RCC 7860 (cell line): ENCODE measurements at places on chromosomes 7 and 10.

GRCh38 chr10:23951841-23952240 is 257.1 kb upstream of the KIAA1217 start:
- DNase-seq = no peak

DNA sequence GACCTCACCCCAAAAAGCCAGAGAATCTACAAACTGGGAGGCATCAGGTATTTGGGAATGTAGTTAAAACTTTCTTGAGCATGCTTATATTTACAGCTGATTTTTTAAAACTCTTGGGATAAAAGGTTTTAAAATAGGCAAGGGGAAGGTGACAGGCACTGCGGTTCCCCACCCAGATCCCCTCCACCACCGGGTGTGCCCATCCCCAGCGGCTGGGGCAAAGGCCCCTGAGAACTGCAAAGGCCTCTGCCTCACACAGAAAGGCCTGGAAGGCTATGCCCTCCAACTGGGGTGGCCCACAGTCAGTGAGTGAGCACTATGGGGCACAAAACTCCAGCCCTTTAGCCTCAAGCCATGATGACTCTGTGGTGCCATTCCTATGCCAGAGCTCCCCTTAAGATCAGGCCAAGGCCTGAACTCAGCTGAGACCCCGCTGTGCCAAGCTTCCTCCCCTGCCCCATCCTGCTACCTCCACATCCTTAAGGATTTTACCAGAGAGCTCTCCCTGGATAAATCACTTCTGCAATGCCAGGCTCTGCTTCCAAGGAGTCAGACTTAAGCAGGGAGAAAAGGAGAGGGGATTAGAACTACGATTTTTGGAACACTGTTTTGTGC is 299.1 kb downstream of the GRID1 start:
- no peak for DNase-seq

- no peak for DNase-seq
Observed at GRCh38 chr10:70579234-70580002, 23.1 kb downstream of the PRF1 start.

GRCh38 chr7:133102276-133103060 is 20.6 kb upstream of the CHCHD3 start:
- DNase-seq = no peak

- DNase-seq = no peak
Observed at GRCh38 chr10:79409726-79410085, 35.7 kb downstream of the ZCCHC24 start.

DNA sequence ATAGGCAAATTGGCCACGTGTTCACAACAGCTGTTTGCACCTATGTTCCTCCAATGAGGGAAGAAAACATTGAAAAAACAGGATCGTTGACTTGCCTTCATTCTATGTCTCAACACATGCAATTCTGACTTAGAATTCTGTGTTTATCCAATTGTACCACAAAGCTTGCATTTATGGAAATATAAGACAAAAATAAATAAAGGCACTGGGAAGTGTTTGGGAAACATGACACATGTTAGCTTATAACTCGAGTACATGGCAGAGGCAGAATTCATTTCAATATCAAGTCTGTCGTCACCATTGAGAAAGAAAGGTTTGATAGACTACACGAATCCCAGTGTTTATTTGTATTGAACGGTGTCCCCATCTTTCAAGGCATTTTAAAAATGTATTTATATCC is 291.2 kb downstream of the AHR start:
- no peak for DNase-seq

DNA sequence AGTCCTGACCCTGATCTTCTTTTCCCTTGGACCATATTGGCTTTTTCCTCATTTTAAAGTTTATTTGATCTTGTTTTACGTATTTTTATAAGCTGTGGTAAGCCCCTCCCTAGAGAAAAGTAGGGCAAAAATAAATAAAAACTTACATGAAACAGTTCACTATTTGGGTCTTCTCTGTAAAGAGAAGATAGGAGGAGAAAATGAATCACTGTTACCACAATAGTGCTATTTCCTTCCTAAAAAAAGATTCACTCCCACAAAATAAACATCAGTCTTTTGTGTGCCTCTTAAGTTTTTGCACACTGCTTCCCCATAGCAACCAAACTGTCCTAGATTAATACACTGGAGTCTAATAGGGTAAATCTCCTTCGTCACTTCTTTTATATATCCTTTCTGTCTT is 1.4 kb upstream of the SVIL start:
- peak; percentile 34 for DNase-seq

DNA sequence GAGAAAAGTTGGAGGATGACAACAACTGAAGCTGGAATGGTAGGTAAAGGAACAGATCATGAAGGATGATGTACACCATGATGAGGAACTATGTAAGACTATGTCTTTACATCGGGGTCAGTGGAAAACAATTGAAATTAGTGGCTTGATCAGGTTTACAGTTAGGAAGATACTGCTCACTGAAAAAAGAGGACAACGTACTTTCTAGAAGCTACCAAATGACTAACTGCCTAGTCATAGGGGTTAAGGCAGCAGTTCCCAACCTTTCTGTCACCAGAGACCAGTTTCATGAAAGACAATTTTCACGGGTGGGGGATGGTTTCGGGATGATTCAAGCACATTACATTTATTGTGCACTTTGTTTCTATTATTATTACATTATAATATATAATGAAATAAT is 91.6 kb upstream of the ANKRD1 start:
- DNase-seq = no peak

GRCh38 chr7:4958477-4959301 is at the start of gene MMD2:
TSS of gene MMD2 (minus strand) at chr7:4959187. CDS start at chr7:4959017, 170 bp downstream.
- DNase-seq = no peak

DNA sequence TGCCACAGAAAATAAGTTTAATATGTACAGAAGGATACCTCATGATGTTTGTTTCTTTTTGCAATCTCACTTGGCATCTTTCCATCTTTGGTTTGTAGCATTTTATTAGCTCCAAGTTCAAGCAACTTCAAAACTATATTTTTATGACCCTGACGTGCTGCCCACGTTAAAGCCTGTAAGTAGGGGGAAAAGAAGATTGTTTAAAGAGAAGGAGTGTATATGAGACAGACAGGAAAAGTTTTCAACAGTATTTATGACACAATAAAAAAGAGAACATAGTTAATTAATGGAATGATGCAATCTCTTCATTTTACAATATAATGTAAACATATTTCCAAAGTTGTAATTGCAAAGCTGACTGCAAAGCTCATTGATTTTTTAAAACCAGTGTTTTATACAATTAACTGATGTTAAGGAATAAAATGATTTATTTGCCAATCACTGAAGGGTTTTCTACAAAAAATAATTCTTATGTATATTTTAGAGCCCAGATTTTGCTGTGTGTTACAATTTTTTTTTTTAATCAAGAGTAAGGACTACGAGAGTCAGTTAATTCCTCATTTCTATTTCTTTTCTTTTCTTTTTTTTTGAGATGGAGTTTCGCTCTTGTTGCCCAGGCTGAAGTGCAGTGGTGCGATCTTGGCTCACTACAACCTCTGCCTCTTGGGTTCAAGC is 42.5 kb downstream of the ASZ1 start:
- DNase-seq = no peak

DNA sequence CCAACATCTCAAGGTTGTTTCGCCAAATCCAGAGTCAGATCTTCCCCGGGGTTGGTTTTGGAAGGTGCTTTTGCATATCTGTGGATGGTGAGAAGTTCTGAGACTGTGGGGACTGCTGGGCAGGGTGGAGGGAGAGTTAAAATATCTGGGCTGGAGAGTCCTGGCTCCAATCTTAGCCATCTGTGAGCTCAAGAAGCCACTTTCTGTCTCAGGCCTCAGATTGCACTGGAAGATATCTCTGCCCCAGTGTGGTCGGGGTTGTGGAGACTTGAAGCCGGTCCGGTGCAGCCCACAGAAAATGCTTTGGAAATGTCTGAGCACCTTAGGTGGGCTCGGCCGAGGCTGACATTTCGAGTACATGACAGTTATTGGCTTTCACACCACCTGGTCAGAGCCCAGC is 72.2 kb upstream of the SFMBT2 start:
- DNase-seq = no peak

GRCh38 chr7:73483171-73483570 is 38.9 kb downstream of the BAZ1B start:
- no peak for DNase-seq

GRCh38 chr10:64316416-64316815 is 795.2 kb downstream of the REEP3 start:
- no peak for DNase-seq

DNA sequence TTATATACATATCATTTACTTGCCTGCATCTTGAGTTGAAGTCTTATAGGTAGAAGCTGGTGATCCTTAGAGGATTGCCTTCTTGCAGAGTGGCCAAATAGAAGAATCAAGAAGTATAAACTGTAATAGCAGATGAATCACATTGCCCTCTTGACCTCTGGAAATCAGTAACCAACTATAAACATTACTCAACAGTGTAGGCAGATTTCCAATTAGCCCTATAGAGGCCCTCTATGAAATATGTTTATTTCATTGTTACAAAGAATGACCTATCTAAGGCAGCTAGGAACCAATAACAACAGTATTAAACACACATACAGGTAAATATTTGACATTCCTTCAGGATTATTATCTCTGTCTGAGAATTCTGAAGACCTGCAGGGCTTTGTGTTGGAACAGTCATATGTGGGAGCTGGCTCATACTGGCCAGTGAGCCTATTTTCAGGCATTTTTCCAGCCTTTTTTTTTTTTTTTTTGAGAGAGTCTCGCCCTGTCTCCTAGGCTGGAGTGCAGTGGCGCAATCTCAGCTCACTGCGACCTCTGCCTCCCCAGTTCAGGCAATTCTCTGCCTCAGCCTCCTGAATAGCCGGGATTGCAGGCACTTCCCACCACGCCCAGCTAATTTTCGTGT is 7.2 kb upstream of the SRI start:
- DNase-seq = peak; percentile 98

- DNase-seq = peak; percentile 81
Observed at GRCh38 chr10:14429043-14429700, 98.4 kb upstream of the FRMD4A start.

GRCh38 chr10:90958781-90959180 is 37.9 kb upstream of the ANKRD1 start:
- no peak for DNase-seq

DNA sequence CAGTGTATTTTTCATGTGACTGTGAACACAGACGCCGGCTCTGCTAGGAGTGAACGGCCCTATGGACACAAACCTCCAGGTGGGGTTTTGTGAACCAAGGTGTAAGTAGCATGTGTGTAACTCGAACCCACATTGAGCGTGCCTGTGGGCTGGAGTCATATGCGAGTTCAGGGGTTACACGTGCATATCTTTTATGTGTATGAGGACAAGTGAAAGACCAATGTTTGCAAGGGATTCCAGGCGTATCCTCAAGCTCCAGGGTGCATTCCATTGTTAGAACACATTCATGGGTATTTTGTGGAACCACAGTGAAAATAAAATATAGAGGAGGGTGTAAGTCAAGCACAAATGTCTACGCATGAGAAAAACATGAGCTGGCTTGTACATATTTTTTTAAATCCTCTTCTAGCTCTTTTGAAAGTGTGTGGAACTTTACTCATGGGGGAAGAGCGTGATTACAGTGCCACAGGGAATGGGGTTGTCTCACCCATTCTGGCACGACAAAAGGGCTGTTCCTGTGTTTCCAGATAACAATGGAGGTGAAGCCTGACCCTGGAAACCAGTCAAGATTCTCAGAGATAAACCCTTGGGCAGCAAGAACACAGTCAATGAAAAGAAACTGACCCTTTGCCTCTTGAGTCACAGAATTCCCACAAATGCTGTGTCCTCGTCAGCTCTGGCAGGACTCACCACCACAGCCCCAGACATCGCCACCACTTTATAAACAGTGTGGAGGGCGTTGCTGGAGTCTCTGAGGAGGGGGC is 37.0 kb upstream of the GOT1 start:
- DNase-seq = no peak

DNA sequence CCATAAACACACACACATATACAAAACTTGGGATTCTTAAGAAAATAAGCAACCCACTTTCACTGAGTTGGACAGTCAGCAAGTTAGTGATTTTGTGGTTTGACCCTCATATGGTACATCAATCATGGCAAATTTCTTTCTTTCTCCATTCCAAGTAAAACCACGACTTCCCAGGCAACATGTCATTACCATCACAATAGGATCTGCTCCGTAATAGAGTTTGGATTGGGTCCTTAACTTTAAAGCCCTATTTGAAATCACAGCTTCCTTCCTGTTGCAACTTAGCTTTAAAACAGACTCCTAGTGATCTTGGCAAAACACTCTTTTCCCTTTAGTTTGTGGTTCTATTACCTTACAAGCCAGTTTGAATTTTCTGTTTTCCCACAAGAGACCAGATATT is 483.6 kb downstream of the INHBA start:
- DNase-seq = peak; percentile 43

- DNase-seq = no peak
Observed at GRCh38 chr7:5657901-5658300, 123.6 kb downstream of the RNF216 start.

DNA sequence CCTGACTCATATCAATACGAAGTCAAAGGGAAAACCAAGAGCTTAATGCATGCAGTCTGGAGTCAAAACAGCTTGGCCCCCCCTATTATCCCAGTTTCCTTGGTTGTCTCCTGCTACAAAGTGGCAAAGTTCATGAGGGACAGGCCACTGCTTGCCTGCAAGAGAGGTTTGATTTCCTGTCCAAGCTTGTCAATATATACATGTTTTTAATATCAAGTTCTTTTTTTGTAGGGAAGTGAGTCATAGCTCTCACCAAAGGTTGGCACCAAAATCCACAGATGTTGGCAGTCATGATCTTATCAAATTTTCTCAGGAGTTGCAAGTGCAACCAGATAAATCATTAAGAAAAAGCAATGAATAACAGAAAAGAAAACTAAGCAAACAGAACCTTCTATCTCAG is 176.8 kb downstream of the COBL start:
- no peak for DNase-seq

DNA sequence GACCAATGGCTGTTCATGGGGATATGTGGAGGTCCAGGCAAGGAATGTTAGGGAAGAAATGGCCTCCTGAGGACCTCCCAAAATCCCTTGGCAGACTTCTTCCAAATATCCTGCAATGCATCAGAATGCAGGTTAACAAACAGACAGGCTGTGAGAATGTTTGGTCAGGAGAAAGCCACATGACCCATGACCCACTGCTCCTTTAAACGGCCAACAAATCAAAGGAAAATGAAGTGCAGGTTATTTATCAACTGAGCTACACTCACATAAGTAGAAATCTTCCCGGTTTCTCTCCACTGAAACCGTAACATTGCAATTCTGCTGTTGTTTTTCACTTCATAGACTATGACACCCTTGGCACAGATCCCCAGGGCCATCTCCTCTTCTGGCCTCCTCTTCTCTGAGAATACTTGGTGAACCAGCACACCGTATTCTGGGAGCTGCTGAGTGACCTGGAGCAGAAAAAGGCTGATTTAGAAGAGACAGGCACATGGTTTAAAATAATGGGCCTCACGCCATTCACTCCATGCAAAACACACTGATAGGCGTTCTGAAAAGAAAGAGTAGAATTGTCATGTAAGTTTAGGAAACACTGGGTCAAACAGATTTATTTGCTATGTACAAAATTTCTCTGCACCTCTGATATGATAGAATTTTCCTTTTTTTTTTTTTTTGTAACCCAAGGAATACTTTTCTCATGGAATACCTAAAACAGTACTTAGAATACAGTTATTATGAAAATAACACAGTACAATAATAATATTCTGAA is 67.8 kb downstream of the FRMPD2 start:
- no peak for DNase-seq
